ENCODE measurements at places on chromosomes 2 and 18.

GRCh38 chr18:58313491-58314032 is 269.5 kb downstream of the NEDD4L start:
- DNase-seq, result no peak

DNA sequence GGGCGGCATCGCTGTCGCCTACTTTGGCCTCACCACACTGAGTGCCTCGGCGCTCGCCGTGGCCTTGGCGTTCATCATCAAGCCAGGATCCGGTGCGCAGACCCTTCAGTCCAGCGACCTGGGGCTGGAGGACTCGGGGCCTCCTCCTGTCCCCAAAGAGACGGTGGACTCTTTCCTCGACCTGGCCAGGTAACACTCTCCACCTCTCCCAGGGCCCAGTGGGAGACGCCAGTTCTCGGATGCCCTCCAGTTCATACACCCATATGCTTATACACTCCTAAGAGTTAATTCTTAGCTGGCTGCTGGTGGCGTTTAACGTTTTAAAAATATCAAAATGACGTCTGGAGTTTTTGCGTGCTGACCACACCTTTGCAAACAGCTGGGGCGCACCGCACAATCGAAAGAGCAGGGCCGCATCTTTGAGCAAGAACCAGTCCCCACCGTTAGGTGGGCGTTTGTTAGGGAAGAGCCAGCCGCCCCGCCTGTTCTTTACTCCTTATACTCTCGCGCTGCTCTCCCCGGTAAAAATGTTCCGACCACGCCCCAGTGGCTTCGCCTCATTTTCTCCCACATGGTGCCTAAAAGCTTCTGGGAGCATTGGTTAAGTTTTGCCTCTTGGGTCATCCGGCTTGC is 899 bp downstream of the SLC1A4 start:
- no peak for DNase-seq

GRCh38 chr18:47794725-47795433 is 135.6 kb downstream of the SMAD2 start:
- DNase-seq, result no peak

- no peak for DNase-seq
Observed at GRCh38 chr2:162072181-162072702, 1.8 kb downstream of the DPP4 start.

GRCh38 chr18:805008-805754 is 6.9 kb downstream of the YES1 start:
- DNase-seq, result no peak

GRCh38 chr2:160522951-160523710 is 29.5 kb upstream of the RBMS1 start:
- DNase-seq, result no peak

- DNase-seq, result peak; percentile 9
Observed at GRCh38 chr2:192604295-192604694, 409.6 kb upstream of the TMEFF2 start.

GRCh38 chr2:169225233-169225750 is 137.0 kb downstream of the LRP2 start:
- DNase-seq, result no peak

GRCh38 chr18:57918601-57919000 is 115.5 kb upstream of the ATP8B1 start:
- DNase-seq, result no peak

GRCh38 chr2:98446850-98447249 is 2.2 kb downstream of the INPP4A start:
- DNase-seq, result no peak

DNA sequence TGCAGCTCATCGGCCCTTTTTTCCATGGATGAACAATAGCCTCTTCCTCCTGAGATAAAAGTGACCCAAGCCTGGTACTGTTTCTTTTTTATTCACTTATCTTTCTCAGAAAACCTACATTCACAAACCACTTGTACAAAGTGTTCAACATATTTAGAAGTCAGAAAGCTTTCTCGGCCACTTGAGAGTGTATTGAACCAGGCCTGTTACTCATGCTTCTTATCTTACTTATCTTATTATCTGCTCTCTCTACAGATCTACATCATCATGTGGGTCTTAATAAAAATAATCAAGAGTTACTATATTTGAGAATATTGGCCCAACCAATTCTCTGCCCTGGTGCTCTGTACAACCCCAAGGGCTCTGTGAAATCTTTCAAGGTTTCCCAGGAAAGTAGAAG is 242.1 kb downstream of the MREG start:
- no peak for DNase-seq

DNA sequence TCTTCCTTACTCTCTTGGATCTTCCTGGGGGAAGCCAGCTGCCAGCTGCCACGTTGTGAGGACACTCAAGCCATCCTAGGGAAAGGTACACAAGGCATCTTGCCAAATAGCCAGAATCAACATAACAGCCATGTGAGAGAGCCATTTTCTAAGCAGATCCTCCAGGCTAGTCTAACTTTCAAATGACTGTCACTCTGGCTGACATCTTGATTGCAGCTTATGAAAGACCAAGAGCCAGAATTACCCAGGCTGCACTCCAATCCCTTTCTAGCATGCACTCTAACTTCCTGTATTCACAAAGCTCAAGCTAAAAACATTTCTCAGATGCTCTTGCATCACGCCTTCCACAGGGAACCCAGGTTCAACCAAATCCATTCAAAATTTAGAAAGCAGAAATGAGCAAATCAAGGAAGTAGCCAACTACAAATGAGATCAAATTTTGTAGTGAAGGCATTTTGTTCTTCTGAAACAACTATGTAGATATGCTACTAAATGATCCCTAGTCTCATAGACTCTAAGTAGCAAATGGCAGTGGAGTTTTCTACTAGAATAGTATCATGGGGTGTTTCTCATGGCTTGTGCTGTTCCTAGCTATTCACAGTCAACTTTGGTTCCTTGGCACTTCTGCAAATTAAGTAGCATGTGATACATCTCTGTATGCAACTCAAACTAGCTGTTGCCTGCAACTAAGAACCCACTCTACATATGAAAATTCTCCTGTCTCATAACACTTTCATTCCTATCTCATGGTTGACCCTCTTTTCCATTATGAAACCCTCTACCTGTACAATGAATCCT is 281.9 kb downstream of the ZEB2 start:
- no peak for DNase-seq

- DNase-seq, result peak; percentile 36
Observed at GRCh38 chr2:161237392-161238264, 70.6 kb upstream of the PSMD14 start.

- DNase-seq, result no peak
Observed at GRCh38 chr2:44529448-44529847, 167.7 kb downstream of the CAMKMT start.

DNA sequence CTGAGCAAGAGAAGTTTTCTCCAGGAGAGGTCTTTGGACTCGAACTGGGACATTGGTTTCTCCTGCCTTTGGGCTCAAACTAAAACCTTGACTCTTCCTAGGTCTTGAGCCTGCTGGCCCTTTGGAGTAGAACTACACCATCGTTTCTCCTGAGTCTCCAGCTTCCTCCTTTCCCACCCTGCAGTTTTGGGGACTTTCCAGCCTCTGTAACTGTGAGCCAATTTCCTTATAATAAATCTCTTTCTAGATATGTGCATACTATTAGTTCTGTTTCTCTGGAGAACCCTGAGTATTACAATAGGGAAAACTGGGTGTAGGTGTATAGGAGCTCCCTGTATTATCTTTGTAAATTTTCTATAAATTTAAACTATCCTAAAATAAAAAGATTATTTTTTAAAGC is 219.8 kb upstream of the AGAP1 start:
- no peak for DNase-seq

DNA sequence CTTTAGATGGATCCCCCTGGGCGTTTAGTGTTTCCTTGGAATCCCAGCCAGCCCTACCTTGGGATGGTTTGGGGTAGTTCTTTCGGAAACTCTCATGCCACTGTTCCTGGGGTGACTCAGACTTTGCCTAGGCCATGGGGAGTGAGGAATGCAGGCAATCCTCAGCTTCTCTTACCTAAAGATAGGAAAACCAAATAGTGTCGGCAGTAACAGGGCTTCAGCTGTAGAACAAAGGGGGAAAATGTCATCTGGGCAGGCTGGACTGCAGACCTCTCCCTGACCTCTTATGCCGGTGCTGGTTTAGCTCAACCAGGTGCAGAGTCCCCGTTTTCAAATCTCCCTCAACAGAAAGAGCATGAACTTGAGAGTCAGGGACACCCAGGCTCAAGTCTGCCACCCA is 252.1 kb downstream of the TSN start:
- DNase-seq, result no peak

- DNase-seq, result no peak
Observed at GRCh38 chr2:16140771-16141640, 200.7 kb downstream of the MYCN start.

- no peak for DNase-seq
Observed at GRCh38 chr18:8754995-8755960, 49.9 kb downstream of the MTCL1 start.

- DNase-seq, result no peak
Observed at GRCh38 chr2:67867735-67868134, 195.1 kb downstream of the C1D start.

GRCh38 chr18:69890558-69890957 is 57.1 kb downstream of the CD226 start:
- no peak for DNase-seq

- peak; percentile 34 for DNase-seq
Observed at GRCh38 chr2:105744909-105745853, at the start of gene NCK2. NCK2 (plus strand) TSS chr2:105744912; CDS start chr2:105855064, 110,152 bp downstream.

GRCh38 chr18:79047556-79048244 is 21.5 kb upstream of the ATP9B start:
- DNase-seq, result no peak

GRCh38 chr2:127270663-127271062 is 23.3 kb downstream of the ERCC3 start:
- no peak for DNase-seq

GRCh38 chr2:148656516-148656915 is 12.0 kb downstream of the EPC2 start:
- DNase-seq, result no peak

Data from HuH-7 (cell line).